ENCODE measurements at places on chromosomes 6 and 20.

- no peak for DNase-seq
Observed at GRCh38 chr6:15317934-15318902, 72.3 kb downstream of the JARID2 start.

DNA sequence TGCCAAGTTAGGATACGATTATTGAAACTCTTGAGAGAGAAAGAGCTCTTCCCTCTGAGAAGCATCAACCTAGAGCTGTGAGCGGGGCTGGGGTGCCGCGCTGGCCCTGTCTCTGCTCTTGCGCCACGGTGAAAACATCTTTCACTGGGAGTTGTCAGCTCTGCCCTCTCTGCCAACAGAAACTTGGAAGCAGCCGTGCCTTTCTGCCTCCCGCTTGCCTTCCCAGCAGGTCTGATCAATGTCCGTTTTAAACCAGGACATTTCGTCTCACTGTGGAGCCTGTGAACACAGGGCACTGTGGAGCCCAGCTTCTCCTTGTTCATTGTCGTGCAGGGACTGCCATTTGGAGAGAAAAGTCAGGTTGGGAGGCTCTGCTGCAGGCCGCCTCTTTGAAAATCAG, 249.2 kb upstream of the PMEPA1 start:
- DNase-seq = no peak

GRCh38 chr6:110990840-110991576, 9.2 kb downstream of the RPF2 start:
- no peak for DNase-seq

GRCh38 chr6:145631374-145631773, 103.9 kb downstream of the EPM2A start:
- no peak for DNase-seq

GRCh38 chr20:25376236-25376635, 14.4 kb downstream of the ABHD12 start:
- no peak for DNase-seq

DNA sequence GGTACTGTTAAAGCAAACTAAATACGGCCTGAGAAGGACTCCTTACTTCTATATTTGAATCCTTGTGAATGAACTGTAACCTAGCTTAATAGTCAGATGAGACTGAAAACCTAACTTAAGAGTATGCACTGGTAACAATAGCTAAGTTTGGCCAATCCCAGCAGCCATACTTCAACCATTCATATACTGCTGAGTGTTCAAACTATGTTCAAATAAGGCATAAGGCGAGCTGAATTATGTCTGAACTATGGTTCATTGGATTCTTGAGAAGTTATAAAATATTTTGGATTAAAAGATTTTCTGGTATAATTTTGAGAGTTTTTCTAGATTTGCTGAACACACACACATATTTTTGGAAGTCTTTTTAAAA, 2.2 kb downstream of the SMPDL3A start:
- no peak for DNase-seq

DNA sequence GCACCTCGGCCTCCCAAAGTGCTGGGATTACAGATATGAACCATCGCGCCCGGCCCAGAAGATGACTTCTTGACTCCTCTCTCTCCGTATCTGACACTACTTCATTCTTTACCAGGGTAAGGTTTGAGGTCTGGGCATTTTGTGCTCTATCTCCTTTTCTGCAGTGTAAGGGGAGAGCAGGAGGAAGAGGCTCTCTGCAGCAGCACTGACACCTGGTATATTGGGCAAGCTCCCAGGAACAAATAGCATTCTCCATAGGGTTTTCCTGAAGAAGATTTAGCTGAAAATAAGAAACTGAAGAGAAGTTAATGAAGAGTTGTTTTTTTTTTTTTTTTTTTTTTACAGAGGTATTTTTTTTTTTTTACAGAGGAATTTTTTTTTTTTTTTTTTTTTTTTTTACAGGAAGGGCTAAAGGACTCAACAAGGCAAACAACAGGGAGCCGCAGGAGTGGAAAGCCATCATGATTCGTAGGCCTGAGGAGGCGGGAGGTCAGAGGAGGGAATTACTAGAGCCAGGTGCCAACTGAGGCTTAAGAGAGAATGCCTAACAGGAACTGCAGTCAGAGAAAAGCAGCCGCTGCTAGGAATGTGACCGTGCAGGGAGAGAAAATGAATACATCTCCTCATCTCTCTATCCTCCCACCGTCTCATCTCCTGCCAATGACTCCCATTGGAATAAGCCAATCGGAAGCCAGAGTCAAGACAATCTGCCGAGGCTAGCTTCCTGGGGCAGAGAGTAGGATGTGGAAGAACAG, 34.7 kb upstream of the ADGRF4 start:
- no peak for DNase-seq

GRCh38 chr6:41214559-41215238, 13.4 kb upstream of the TREML4 start:
- DNase-seq = no peak

- DNase-seq = no peak
Observed at GRCh38 chr6:73854998-73855718, 159.2 kb downstream of the CD109 start.

- no peak for DNase-seq
Observed at GRCh38 chr6:66897576-66897975, 1190.5 kb upstream of the EYS start.

GRCh38 chr6:111813677-111814310, 59.5 kb downstream of the FYN start:
- DNase-seq = no peak

- no peak for DNase-seq
Observed at GRCh38 chr6:169406034-169406433, 152.4 kb upstream of the THBS2 start.

GRCh38 chr20:22931653-22932608, 103.2 kb upstream of the SSTR4 start:
- DNase-seq = no peak

GRCh38 chr6:52503851-52504781, 72.7 kb downstream of the TRAM2 start:
- DNase-seq = no peak

DNA sequence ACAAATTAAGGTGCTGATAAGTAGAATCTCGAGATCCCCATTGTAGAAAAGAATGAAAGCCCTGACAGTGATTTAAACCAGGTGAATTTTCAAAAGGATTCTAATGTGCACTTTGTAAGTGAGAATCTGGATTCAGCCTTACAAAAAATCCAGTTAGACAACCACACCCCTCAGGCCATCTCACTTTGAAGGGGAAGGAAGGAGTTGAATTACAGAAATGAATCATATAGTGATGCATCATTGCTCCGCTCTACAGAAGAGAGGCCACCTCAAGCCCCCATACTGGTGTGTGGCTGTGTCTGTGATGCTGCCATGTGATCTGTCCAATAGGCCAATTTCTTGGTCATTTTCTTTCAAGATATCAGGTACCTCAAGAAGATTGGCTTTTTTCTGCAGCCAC, 85.5 kb upstream of the NT5E start:
- no peak for DNase-seq

DNA sequence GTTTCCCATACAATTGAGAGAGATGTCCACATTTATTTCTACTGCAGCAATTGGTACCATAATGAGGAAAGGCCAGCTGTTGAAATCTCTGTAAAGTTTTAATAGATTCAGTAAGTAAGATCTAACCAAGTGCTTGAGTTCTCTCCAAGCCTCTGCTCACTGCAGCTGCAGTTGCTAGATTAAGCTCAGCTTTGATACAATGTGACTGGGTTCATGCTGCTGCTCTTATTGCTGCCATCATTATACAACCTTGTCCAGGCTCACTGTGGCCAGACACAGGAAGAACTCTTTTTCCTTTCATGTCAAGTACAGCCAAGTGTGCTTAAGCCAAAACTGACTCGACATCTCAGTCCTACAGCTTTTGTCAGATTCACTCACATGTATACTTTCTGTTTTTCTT, 423.5 kb downstream of the GJA1 start:
- DNase-seq = no peak

GRCh38 chr6:163191704-163192537, 222.6 kb upstream of the QKI start:
- no peak for DNase-seq

DNA sequence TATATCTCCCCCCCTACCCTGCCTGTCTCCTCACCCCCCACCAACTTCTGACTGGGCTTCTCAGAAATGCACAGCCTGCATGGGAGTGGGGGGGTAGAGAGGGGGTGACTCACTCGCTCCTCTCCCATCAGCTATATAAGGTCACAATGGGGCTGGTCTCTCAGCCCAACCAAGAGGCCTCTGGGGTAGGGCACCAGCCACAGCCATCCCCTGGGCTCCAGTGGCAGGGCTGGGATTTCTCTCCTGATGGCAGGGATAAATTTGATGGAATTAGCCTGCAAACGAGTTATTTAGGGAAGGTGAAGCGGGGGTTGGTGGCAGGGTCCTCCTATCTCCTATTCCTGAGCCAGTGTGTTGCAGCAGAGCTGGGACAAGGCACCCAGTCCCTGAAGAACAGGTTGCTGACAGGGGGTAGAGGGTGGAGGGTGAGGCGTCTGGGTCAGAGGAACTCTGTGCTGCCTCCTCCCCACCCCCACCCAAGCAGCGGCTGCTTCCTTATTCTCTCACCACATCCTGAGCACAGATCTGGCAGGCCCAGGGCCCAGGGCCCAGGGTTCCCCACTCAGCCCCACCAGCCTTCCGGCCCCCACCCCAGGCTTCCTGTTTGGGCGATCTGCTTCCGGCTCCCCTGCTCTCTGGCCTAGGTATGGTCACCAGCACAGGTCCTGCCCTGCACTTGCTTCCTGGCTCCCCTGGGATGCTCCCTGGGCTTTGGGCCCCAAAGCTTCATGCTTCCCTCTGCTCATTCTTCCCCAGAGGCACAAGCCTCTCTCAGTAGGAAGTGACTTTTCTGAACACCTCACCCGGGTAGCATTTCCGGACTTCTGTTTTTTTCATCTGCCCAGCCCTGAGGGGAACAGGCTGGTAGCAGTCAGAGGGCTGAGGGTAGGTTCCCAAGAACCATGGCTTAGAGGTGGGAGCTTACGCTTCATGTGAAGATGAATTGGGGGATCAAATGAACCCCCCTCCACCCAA, 4.0 kb downstream of the PPP1R18 start:
- peak; percentile 87 for DNase-seq

DNA sequence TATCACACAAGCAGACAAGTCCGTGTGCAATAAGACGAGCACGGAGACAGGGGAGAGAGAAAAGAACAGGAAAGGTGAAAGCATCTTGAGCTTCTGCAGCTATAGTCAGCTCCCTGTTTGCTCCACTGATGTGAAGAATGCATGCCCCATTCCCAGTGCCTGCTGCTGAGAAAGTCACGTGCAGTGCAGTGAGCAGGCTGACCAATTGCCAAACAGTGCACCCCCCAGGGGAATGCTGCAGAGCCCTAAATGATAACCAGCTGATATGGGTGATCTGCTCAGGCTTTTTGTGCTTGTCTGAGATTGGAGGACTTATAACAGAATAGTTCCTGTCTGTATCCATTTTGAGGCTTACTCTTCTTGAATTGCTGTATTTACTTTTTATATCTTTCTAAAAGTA, 121.5 kb downstream of the PACRG start:
- no peak for DNase-seq

- no peak for DNase-seq
Observed at GRCh38 chr6:136890986-136891385, 31.1 kb upstream of the SLC35D3 start.

DNA sequence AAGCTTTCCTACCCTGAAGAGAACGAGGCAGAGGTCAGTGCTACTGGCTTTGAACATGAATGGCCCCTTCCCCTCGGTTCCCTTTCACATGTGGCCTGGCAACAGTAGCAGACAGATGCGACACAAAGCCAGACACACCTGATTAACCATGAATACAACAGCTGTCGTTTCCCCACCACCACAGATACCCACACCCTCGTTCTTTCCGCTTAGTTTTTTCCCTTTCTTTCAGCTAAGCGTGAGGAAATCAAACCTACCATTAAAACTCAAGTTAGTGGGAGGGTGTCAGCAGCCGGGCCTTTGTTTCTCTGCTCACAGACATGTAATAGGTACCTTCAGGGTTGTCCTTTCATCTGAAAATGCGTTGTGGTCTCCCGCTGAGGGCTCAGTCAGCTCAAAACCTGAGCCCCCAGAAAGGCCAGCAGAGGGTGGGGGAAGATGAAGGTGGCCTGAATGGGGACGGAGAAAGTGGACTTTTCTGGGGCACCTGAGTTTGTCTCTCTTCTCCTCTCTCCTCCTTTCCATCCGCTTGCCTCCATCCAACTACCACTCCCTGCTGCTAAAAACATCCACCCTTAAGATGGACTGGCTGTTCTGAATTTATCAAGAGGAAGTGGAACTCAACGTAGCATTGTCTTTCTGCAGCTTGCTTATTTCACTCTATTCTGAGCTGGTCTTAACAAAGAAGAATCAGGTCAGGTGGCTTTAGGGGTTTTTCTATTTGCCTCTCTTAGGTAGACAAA, 516.6 kb upstream of the JARID2 start:
- DNase-seq = no peak

DNA sequence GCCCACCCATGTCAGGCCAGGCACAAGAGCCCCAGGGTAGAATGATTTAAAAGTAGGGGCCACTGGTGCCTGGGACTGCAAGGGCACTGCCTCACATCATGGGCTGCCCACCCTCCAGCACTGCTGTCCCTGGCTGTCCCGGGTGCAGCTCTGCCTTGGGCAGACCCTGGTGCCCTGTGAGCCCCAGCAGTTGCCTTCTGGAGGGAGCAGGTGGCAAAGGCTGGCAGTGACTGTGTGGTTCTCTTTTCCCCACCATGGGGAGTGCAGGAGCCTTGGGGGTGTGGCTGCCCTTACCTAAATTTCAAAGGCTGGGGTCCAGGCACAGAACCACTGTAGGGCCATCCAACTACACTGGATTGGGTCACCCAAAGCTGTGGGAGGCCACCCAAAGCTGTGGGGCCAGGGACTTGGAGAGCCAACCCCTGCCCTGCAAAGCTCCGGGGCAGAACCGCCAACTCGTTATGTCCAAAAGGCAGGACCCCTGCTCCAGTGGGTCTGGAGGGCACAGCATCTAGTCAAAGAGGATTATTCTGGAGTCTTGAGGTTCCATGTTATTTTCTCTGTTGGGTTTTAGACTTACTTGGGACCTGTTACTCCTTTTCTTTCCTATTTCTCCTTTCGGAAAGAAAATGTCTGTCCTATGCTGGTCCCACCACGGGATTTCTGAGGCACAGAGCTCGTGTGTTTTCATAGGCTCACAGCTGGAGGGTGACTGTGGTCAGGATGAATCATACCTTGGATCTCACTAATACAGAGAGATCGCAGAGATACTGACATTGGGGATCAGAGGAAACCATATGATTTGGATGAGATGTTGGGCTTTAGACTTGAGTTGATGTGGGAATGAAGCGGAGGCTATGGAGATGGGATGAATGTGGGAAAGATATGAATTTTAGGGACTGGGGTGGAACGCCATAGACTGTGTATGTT, 65.3 kb downstream of the RAMACL start:
- DNase-seq = no peak

- no peak for DNase-seq
Observed at GRCh38 chr20:25269057-25269832, 21.4 kb downstream of the PYGB start.

GRCh38 chr6:254016-254415, 38.3 kb upstream of the DUSP22 start:
- no peak for DNase-seq

GRCh38 chr20:6692566-6693173, 74.8 kb upstream of the BMP2 start:
- no peak for DNase-seq

DNA sequence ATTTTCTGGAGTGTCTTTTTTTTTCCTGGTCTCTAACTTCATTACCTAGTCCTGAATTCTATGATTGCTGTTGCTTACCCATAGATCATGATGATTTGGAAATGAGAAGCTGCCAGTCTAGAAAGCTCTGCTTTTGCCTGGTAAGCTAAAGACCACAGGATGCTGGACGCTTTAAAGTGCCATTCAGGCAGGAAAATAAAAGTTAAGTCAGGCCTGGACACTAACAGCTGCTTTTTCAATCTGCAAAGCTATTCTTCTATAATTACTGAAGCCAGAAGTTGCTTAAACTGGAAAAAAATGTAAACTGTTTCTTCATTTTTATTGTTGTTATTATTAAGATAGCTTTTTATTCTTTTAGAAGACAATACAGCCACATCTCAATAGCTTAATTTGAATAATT, 129.8 kb upstream of the SPACA1 start:
- no peak for DNase-seq

Measured in T-helper 2 cell treated with Interferon-gamma antibody and Interleukin-4, amounts not matched to agents 5 μg/mL and 100 μg/mL, for 36 hours (primary cell).